ENCODE measurements at places on chromosomes 13 and 19.
A peak's percentile ranks its signal among the peaks of the same experiment; 100 is the strongest.

- no peak for DNase-seq
Measured at GRCh38 chr13:36857253-36857652, 38.2 kb downstream of the RFXAP start.

- no peak for DNase-seq
Measured at GRCh38 chr13:46267166-46267565, 55.4 kb downstream of the LRRC63 start.

DNA sequence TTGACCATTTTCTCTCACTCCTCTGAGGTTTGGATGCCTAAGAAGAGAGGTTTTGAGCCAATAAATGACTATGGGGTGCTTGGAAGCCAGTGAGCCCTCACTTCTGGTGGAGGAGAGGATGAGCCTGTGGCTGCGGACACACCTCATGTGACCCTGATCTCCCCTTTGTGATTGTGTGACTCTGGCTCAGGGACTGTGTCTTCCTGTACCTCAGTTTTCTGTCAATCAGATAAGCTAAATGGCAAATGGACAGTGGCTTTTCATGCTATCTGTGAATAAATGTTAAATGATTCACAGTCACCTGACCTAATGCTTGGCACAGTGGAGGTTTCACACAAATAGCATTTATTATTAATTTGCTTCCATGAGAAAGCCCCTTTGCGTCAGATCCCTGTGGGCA is 2.7 kb downstream of the PSG8 start:
- no peak for DNase-seq

GRCh38 chr13:106100171-106100919 is 435.1 kb downstream of the EFNB2 start:
- no peak for DNase-seq

DNA sequence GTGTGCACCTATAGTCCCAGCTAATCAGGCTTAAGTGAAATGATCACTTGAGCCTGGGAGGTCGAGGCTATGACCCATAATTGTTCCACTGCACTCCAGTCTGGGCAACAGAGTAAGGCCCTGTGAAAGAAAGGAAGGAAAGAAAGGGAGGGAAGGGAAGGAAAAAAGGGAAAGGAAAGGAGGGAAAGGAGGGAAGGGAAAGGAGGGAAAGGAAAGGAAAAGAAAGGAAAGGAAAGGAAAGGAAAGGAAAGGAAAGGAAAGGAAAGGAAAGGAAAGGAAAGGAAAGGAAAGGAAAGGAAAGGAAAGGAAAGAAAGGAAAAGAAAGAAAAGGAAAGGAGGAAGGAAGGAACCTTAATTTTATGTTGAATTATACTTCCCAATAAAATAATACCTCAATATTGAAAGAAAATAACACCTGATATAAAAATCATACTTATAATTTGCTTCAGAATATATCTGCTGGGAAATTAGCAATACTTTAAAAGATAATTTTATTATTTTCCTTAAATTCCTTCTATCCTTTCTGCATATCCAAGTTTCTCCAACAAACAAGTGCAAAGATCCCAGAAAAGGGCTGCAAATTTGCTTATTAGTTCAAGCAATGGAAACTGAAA is 177.3 kb downstream of the KLF12 start:
- DNase-seq = no peak

GRCh38 chr19:32219392-32219791 is 126.0 kb upstream of the ZNF507 start:
- DNase-seq = no peak

DNA sequence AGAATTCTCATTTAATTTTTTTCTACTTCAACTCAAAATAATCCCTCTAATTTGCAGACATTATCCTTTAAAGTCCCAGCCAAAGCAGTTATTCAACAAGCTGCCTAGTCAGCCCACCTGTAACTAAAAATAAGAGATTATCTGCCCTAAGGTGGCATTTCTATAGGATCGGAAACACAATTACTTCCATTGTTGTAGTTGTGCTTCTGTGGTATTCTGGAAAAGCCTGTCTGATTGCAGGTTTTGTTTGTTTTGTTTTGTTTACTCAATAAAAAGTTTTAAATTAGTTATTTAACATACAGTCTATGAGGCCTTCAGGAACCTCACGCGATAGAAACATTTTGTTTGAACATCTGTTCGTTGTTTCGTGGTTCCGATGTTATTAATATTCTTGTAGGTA is 101.0 kb downstream of the ZIC5 start:
- no peak for DNase-seq

GRCh38 chr19:6108721-6109633 is 1.3 kb downstream of the RFX2 start:
- peak; percentile 62 for DNase-seq

DNA sequence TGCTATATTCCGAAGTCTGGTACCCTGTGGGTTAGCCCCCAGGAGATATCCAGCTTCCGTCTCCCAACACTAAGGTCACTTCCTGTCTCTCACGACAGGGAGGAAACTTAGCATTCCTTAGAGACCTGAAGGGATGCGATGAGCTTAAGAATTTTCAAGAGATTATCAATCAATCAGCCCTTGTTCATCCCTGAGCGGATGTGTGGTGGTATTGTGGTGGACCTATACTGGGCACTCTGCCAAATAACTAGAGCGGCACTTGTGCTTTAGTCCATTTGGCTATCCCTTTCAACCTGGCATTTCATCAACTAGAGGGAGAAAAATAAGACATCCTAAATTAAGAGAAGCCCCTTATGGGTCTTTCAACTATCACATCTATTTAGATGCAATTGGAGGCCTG is 30.9 kb upstream of the ZNF562 start:
- no peak for DNase-seq

DNA sequence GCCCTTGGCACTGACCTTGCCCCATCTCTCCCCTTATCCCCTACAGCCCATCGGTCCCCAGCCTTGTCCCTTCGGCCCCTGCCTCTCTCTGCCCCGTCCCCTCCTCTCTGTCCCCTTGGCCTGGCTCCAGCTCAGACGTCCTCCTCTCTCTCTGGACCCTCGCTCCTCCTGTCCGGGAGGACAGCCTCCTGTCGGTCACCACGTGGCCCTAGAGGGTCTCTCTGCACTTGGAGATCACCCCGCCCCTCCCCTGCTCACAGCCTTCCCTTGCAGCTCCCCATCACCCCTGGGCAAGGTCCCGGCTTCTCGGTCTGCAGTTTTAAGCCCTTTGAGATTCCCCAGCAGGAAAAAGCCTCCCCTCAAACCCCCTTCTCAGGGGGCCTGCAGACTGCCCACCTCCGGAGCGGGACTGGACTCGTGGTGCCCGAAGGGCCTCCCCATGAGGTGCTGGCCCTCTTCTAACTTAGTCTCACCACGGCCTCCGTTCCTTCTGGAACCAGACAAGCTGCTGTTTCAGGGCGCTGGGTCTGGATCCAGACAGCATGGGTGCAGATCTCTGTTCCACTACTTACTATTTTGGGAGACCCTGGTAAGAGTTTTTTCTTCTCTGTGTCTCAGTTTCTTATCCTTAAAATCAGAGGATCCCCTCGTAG is 3.3 kb upstream of the KLK15 start:
- no peak for DNase-seq

DNA sequence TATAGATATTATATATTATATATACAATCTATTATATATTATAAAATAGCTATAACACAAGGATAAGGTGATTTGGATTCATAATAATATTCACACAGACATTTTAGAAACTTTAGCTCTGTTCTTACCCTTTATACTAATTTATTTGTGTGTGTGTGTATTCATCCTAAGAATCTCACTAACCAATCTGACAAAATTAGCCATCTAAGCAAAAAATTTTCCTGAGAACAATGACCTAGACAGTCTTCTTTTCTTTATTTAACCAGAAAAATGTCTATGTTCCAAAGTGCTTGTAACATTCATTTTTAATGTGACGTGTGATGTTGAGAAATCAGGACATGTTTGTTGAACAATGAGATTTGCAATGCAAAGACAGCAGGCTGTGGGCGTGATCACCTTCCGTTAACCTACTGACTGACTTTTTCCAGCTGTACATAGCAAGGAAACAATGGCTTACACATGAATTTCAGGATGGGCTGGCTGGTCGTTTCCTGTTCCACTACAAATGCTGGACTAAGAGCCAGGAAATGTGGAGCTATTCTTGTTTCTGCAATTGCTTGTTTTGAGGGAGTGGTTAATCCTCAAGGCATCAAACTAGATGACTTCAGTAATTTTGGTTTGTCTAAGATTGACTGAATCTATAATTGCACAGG is 634.6 kb upstream of the ARGLU1 start:
- DNase-seq = no peak

DNA sequence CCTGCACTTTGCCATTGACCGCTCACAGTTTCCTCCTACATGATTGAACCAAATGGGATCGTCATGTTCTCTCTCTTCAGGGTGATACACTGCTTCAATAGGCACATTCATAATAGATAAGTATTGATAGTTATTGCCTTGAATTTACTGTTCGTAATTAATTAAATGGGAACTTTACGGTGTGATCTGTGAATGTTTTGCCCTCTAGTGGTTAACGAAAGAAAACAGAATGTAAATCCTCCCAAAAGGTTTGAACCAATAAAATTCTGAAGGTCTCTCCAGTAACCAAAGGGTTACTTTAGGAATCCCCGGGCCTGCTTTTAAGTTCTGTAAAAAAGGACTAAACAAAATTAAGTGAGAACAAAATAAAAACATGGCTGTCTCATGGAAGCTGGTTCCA is 389.3 kb downstream of the DACH1 start:
- DNase-seq = no peak

DNA sequence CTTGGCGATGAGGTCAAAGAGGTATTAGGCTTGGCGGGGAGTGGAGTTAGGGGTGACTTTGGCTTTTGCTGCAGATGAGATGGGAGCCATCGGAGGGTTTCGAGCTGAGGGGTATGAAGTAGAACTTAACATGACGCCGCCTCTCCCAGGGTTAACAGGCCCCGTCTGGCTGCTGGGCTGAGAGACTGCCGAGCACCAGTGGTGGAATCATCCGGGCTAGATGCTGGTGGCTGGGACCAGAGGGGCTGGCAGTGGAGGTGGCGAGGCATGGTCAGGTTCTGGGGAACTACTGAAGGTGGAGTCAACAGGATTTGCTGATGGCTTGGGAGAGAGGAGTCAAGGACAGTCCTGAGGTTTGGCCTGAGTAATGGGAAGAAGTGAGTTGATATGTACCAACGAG is 4.9 kb downstream of the RFX2 start:
- no peak for DNase-seq

DNA sequence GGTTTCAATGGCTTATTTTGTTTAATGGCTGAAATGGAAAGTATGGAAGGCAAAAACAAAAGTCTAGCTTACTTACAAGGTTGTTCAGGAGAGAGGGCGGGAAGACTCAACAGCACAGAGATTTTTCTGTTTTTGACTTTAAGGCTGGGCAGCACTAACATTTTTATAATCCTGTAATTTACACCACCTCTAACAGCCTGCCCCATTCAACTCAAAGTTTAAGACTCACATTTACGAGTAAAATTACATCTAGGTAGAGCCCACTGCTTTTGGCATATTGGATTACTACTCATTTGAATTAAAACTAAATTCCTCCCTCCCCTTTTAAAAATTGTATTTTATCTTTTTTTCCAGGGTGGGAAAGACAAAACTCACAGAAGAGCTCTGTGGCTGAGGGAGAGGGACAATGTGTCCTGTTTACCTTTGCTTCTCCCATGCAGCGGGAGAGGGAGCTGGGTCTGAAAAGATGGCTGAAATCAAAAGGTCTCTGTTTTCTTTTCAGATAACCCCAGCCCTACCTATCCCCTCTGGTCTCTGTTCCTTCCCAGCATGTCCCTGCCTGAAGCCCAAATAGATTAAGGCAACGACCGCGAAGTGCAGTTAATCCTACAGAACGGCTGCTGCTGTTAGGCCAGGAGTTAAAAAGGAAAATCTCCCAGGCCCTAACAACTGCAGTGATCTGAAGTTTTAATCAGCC is 6.6 kb downstream of the EFNB2 start:
- no peak for DNase-seq

DNA sequence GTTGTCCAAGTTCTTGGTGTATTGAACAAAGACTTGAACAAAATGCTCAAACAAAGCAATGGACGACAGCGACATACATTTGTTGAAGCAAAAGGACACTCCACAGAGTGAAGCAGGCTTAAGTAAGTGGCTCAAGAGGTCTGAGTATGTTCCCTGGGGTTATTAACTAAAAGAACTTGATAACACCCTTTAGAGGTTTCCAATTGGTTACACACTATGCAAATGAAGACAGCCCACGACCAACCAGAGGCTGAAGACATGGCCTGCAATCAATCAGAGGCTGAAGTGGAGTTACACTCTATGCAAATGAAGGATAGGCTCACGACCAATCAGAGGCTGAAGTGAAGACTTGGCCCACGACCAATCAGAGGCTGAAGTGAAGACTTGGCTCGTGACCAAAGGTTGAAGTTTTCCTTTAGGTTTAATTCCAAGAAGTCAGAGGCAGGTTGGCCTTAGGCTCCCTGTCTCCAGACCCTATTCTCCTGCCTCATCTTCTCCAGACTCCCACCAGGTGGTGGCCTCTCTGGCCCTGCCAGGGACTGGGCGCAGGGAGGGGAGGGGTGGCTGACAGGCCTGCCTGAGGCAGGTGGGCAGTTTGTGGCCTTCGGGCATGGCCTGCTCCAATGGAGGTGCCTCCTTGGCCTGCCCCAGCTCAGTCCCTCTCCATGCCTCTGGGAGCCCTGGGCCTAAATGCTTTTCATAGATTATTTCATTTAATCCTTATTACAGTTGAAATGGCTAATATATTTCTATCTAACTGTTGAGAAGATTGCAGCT is 38.1 kb downstream of the CCDC169 start:
- DNase-seq = no peak

- DNase-seq = no peak
Measured at GRCh38 chr19:38274739-38275138, 10.4 kb downstream of the SPINT2 start.

- DNase-seq = peak; percentile 90
Measured at GRCh38 chr13:29918845-29919244, 68.4 kb upstream of the UBL3 start.

DNA sequence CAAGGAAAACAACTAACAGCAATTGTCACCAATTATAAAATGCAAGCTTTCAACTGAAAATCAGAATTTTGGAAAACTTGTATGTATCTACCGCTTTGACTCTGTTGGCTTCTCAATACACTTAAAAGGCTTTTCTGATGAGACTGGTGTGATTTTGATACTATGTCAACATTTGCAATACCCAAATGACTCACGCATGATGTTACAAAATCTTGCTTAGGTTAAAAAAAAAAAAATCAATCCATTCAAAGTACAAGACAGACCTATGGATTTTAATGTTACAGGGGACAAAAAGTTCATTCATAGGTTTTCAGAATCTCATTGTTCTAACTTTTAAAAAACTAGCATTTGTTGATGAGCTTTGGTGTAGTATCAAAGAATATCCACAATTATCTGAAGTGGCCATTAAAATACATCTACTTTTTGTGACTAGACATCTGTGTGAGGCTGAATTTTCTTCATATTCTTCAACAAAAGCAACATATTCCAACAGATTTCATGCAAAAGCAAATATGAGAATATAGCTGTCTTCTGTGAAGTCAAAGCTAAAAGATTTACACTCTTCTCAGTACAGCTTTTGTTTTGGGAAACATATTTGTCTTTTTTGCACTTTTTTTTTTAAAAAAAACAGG is 10.7 kb downstream of the ELF1 start:
- DNase-seq = peak; percentile 59

- DNase-seq = no peak
Measured at GRCh38 chr13:111611651-111612050, 291.2 kb downstream of the TEX29 start.

GRCh38 chr13:79837741-79838450 is 356.9 kb downstream of the NDFIP2 start:
- peak; percentile 49 for DNase-seq

- DNase-seq = no peak
Measured at GRCh38 chr13:112102243-112102642, 35.3 kb downstream of the SOX1 start.
